ENCODE measurements at places on chromosomes 3 and 15.

GRCh38 chr3:56633602-56634535, 49.2 kb downstream of the TASOR start:
- DNase-seq, result no peak

- DNase-seq, result no peak
These were observed 289.7 kb downstream of the RPLP1 start for GRCh38 chr15:69742361-69742760.

- no peak for DNase-seq
These were observed 35.5 kb downstream of the B3GALNT1 start for GRCh38 chr3:161069511-161070251.

GRCh38 chr3:52088445-52089367, 32.3 kb upstream of the DUSP7 start:
- no peak for DNase-seq

- no peak for DNase-seq
These were observed 675 bp downstream of the BRPF1 start for GRCh38 chr3:9732080-9732739.

- DNase-seq, result no peak
These were observed 161.0 kb upstream of the RORA start for GRCh38 chr15:61390138-61390537.

DNA sequence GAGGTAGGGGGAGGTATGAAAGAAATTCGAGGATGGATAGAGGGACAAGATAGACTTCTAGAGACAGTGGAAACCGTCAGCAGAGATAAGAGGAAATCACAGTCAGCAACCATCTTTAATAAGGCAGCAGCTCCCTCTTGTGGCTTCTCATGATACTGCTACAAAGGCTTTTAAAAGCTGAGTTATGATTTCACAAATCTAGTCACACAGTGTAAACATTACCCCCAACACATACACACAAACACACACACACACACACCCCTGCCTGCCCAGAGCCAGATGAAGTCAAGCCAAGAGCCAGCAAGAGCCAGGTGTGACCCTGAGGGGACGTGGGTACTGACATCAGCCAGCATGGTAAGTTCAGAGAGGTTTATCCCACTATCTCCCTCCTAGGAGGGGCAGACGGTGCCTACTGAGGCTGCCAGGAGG, 18.9 kb upstream of the TGM5 start:
- no peak for DNase-seq

- DNase-seq, result no peak
These were observed 65.1 kb downstream of the GLCE start for GRCh38 chr15:69225355-69226022.

DNA sequence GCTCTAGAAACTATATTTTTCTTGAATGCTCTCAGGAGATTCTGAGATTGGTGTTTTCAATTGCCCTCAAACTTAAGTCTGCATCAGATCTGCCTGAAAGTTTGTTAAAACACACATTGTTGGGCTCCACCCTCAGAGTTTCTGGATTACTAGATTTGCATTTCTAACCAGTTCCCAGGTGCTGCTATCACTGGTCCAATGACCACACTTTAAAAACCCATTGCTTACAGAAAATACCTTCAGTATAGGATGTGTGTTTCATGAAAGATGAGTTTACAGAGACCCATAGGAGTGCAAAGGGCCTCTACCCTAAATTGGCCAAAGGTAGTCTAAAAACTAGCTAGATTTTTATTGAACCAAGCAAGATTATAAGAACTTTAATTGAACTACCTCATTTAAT, 17.8 kb downstream of the GRM7 start:
- no peak for DNase-seq

GRCh38 chr3:65904016-65904415, 134.7 kb downstream of the MAGI1 start:
- no peak for DNase-seq

DNA sequence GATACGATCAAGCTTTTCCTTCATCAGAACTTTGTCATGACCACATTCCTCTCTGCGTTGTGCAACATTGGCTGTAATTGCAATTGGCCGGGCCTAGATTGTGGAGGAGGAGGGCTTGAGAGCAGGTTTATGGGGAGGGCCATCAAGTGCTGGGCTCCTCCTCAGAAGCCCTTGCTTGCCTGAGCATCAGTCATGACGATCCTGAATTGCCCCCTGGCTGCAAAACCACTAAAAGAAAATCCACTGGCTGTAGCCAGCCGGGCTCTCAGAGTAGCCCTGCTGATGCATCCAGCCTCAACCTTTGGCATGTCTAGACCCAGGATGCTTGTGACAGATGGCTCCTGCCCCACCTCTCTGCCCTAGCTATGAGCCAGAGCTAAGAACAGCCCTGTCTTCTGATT, 13.4 kb upstream of the TRH start:
- no peak for DNase-seq

GRCh38 chr3:186577521-186577920, 7.0 kb downstream of the DNAJB11 start:
- DNase-seq, result no peak

DNA sequence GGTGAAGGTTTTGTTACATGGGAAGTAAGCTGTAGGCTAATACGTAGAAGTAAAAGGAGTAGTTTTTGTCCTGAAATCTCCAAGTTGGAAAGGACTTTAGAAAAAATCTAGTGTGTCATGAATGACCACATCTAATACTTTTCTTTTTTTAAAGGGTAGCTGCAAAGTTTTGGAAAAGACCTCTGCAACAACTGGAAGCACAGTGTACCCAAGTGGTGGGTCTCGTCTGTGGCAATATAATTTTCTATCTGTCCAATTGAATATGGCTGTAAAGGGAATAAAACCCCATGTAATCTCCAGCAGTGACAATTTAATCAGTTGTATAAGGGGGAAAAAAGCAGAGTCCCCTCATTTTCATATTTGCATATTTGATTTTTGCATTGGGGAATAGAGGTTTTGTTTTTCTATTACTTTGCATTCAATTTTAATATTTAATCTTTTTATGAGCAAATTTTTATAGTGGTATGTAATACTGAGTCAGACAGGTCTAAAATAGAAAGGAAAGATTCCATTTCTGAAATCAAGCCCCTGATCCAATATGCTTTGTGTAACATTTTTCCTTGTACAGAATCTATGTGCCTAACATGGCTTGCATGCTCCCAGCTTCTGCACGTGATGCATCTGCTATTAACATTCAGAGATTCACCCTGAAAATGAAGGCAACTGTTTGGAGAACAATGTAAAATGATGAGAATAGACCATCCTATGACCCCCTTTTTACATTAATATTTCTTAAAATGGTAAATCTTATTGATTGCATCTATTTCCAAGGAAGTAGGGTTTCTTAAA, 531.4 kb downstream of the ZIC1 start:
- DNase-seq, result no peak

DNA sequence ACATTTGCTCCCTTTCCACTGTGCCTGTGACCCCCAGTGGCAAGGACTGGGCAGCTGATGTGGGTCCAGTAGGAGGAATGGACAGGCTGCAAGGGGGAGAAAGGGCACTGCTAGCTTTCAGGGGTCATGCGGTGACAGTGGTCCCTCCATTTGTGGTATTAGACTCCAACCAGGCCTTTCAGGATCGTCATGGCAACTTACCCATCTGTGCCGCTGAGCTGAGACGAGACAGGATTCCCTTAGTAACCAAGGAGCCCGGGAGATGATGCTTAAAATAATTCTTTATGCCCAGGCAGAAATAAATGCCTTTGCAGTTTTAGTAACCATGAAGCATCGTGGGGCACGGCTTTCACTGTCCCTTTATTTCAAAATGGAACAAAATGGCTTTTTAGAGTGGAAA, 15.9 kb upstream of the MRPL3 start:
- no peak for DNase-seq

GRCh38 chr3:42501681-42502428, 588 bp upstream of the VIPR1 start:
- DNase-seq, result peak; percentile 20

DNA sequence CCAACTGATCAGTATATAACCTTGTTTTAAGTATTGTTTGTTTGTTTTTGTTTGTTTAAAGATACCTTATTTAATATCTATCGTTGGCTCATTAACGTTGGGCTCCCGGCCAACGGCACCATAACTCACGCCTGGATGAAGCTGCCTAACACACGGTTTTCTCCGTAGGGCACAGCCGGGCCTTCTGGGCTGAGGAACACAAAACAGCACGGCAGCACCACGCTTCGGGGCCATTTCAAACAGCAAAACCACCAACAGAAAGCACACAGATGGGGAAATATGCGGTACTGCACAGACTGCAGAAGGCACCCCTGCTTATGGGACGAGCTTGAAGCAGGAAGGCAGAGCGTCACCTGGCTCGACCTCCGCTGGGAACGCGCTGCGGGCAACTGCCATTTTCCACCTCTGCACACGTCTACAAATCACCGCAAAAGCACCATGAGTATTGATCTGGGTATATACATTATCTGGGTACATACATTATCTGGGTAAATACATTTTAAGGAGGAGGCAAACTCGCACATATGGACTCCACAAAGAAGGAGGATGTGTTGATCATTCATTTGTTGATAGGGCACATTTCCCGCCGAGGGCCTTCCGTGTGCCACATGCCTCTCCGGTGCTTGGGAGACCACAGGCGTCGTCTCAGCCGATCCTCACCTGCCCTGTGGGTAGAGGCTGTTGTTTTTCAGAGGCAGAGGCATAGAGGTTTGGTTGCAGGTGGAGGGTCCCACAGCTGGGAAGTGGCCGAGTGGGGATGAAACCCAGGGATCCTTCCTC, 123.7 kb upstream of the ATP2B2 start:
- DNase-seq, result no peak

- no peak for DNase-seq
These were observed 42.9 kb upstream of the LMCD1 start for GRCh38 chr3:8458711-8459110.

GRCh38 chr3:55698831-55699230, 211.7 kb upstream of the WNT5A start:
- DNase-seq, result no peak

GRCh38 chr3:98531622-98532274, at the start of gene GPR15:
TSS of gene GPR15 (plus strand) at chr3:98531978. CDS start at chr3:98532034, 56 bp downstream.
- DNase-seq, result no peak

GRCh38 chr15:99442252-99442897, 123.4 kb upstream of the MEF2A start:
- DNase-seq, result no peak

GRCh38 chr15:76164602-76165001, 104.8 kb downstream of the TMEM266 start:
- no peak for DNase-seq

GRCh38 chr15:69533522-69533921, 80.9 kb downstream of the RPLP1 start:
- DNase-seq, result no peak

- no peak for DNase-seq
These were observed 38.3 kb downstream of the SLC6A6 start for GRCh38 chr3:14440531-14441239.
